Activated CD8-positive, alpha-beta memory T cell treated with anti-CD3 and anti-CD28 coated beads, Interleukin-2, amount 50 U/mL, for 4 hours (primary cell): ENCODE measurements at places on chromosomes 12 and 14.

GRCh38 chr12:53171725-53172329, 8.7 kb upstream of the ZNF740 start:
- DNase-seq: no peak

DNA sequence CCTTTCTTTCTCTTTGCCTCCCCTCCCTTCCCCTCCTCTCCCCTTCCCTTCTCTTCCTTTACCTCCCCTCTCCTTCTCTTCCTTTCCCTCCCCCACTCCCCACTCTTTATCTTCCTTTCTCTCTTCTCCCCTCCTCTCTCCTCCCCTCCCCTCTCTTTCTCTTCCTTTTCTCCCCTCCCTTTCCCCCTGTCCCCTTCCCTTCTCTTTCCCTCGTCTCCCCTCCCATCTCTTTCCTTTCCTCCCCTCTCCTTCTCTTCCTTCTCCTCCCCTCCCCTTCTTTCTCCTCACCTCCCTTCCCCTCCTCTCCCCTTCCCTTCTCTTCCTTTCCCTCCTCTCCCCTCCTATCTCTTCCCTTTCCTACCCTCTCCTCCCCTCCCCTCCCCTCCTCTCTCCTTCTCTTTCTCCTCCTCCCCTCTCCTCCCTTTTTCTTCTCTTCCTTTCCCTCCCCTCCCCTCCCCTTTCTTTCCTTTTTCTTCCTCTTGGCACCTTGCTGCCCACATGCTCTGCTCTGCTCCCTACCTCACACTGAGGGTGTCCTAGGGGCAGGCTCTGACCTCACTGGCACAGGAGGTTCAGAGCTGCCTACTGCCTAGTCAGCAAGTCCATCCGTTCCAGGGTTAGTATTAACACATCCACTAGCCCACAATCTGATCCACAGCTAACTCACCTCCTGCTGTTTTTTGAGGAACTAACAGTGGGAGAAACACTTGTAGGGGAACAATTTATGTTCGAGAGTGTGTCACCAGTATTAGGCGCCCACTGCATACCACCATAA, 101.0 kb downstream of the NUAK1 start:
- no peak for DNase-seq

- DNase-seq: no peak
These were observed 70.7 kb downstream of the CMKLR1 start for GRCh38 chr12:108268397-108268796.

GRCh38 chr12:87931812-87932211, 97.4 kb downstream of the C12orf50 start:
- DNase-seq: no peak

DNA sequence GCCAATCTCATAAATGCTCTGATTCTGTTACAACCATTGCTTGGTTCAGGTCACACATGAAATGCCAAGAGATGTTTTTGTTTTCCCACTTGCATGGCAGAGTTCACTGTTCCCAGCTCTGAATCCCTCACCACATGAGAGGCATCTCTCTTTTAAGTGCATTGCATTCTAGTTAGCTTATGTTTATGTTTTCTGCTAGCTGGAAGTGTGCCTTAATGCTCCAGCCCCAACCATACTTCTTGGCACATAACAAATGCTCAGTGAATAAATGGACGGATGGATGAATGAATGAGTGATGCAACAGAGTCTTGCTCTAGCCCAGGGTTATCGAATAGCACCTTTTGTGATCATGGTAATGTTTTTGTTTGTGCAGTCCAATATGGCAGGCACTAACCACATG, 197.3 kb downstream of the PPM1H start:
- DNase-seq: no peak
